Activated CD4-positive, alpha-beta memory T cell treated with anti-CD3 and anti-CD28 coated beads, Interleukin-2, amount 10 ng/mL, durations not matched to agents 7 days and 5 days (primary cell): ENCODE measurements at places on chromosomes 1 and 21.

DNA sequence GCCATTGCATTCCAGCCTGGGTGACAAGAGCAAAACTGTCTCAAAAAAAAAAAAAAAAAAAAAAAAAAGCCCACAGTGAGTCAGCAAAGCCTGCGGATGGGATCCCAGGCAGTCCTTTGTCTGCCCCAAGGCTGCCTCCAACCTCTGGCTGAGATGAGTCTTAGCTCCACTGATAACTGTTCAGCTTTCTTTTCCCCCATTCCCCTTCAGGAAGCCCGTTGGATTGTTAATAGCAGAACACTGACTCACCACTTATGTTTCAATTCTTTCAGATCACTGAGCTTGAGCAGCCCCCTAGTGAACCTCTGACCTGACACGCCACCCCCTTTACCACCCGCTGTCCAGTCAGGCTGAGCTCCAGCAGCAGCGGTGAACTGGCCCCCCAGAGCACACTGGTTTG, 57.5 kb downstream of the ERG start:
- DNase-seq: no peak

DNA sequence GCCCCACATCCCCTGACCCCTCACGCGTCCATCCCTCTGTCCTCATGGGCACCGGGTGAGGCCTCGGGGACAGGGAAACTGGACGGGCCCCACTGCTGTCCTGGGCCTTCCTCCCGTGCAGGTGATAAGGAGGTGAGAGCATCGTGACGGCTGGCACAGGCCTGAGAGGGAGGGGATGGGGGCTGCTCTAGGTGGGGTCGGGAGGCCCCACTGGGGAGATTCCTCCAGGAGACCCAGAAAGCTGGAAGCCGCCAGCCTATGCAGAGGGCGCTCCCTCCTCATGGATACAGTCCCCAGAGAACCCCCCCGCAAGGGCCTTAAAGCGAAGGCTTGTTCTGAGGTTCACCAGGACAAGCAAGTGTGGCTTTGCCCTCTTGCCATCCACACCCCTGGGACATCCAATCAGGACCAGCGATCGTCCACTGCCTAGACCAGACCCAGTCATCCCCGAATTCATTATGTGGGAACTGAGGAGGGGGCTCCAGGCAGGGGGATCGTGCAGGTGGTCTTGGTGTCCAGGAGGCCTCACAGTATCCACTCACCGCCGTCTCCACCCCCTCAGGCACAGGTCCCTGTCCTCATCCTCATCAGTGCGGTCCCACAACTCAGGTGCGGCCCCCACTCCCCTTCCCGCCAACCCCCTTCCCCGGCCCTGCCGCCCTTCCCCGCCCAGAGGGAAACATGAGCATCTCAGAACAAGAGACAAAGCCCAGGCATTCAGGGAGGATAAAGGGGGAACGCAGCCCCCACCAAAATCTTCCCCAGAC, 45.3 kb upstream of the COL18A1 start:
- DNase-seq: no peak

- DNase-seq: no peak
These were observed 14.2 kb upstream of the RGS4 start for GRCh38 chr1:163055005-163055404.

DNA sequence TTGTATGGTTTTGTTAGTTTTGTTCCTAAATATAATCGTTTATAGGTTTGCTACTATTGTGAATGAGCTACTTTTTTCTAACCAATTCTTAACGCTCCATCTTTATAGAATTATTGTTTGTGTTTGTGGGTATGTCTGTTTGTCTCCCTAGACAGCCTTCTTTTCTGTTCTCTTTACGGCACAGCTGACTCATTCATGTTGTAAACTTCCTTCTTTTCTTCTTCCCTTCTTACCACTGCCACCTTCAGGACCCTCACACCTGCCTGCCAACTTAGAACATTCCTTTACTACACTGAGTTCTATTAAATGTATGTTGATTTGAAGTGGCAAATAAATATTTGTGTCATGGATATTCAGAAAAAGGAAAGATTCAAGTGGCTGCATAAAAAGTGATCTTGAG, 29.1 kb downstream of the AK5 start:
- DNase-seq: no peak

GRCh38 chr1:20982316-20982715, 194.4 kb downstream of the EIF4G3 start:
- no peak for DNase-seq

GRCh38 chr1:205610036-205610435, 21.8 kb downstream of the ELK4 start:
- no peak for DNase-seq

DNA sequence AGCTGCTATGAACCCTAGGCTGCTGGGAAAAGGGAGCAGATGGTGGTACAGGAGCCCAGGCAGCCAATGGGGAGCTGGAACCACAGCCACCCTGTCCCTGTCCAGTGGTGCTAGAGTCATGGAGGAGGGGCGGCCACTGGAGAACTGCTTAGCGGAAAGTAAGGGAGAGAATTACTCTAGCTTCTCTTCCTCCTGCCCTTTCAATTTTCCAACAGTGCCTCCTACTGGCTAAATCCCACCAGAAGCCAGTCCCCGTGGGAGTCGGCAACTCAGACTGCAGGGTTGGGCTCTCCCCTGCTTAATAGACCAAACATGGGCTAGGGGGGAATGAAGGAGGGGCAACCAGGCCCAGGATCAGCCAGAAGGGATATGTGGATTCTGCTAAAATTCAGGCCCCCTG, 154.5 kb downstream of the ACTL8 start:
- no peak for DNase-seq

GRCh38 chr1:8632102-8632501, 185.3 kb downstream of the RERE start:
- no peak for DNase-seq

DNA sequence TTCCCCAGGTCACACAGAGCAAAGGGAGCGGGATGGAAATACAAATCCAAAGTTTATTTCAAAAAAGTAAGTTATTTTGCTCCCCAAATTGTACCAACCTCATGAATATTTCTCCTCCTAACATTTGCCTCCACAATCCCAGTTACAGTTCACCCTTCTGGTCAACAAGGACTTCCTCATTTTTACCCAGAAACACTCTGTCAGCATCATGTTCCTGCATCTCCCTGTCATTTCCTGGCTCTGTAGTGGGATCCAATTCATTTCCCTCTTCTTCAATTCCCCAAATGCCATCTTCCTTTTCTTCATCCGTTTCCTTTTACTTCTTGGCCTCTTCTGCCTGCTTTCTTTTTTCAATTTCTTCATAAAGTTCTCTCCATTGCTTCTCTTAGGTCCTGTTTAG, 32.0 kb upstream of the EPS15 start:
- DNase-seq: no peak

DNA sequence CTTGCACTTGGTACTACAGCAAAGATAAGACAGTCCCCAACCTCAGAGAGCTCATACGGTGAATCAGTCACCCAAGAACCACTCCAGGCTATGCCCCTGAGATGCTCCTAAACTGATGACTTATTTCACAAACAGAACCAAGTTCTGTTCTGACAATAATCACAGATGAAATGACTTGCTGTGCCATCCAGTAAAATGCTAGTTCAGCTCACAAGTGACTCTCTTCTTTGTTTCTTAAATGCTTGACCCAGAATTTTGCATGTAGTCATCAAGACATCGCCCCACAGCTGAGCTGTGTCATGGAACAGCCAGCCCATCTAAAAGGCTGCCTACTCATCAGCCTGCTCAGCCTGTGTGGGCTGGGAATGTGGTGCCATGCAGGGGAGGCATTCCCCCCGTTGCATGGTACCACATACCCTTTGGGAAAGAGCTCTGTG, 6.1 kb upstream of the SLC19A2 start:
- peak; percentile 24 for DNase-seq

DNA sequence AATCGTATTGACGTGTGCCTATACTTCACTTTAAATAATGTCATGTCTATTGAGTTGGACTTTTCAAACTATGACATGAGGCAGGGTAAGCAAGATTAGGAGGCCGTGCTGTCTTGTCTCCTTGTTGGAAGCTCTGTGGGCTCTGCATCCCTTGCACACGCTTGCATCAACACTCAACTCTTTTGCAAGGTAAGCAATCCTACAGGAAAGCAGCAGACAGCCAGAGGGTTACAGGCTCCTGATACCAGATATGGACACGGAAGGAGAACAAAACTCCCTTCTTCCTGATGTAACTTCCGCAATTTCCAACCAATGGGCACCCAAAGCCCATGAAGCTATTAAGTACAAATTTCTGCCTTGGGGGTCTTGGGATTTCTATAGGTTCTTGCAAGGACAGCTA, 1520.7 kb upstream of the B3GALT2 start:
- no peak for DNase-seq

DNA sequence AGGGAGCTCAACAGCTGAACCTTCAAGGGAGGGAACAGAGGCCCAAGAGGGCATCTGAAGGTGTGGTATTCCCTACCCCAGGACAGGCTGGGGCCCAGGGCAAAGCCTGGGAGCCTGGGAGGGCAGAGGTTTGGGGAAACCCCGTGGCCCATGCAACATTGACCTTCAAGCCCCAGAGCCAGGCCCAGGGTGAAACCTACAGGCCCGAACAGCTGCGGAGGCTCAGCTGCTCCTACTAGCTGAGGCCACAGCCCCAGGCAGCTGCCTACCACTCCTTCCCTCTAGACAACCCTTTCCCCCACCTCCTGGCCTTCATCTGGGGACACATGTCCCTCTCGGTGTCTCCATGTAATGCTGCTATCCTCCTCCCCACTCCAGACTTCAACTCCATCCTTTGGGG, 3.2 kb downstream of the LAD1 start:
- no peak for DNase-seq

DNA sequence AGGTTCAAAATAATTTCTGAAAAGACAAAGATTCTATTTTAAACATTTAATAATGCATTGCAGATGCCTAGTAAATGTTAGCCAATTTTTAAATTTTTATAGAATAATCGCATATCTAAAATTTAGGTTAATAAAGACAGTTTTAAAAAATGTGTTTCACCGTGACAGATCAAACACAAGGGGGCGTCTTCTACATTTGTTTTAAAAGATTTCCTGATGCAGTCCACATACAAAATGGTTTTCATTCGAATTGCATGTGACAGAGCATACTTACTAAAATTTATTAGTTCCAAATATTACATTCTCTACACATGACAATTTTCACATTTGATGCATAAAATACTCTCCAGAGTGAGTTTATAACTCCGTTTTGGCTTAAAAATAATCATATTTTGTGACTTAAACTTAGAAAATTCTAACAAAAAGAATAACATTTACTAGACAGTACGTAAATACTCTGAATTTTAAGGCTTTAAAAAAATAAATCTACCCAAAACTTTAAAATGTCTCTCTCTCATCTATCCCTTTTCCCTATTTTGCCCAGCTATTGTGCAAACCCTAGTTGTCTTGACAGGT, 75.5 kb downstream of the ADAMTS1 start:
- DNase-seq: no peak

GRCh38 chr1:205986861-205987260, 16.3 kb downstream of the RAB7B start:
- no peak for DNase-seq

- peak; percentile 46 for DNase-seq
These were observed 30.8 kb downstream of the MRPL37 start for GRCh38 chr1:54230507-54231339.

DNA sequence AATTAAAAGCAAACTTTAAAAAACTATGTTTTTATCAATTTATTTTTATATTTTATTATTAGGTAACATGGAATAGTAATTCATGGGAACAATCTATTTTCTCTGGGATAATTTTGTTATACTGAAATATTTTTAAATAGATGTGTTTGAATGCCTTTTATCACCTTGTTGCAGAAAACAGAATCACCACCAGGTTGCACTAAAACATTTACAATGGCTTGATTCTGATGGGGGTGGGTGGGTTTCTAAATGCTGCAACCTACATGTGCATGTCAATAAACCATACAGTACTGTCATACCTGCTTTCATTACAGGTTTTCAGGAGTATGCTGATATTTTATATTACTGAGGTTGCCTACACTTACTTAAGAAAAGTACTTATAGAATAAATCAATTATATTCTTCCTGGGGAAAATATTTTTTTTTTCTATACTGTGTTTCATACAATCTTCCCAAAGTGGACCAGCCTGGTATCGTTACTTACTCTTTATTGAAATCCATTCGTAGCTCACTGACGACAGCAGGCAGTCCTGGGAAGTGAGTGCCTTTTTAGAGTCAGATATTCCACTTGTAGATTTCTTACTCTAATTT, 132.8 kb downstream of the PTPRC start:
- no peak for DNase-seq

GRCh38 chr1:1291548-1292441, 11.6 kb downstream of the SCNN1D start:
- peak; percentile 72 for DNase-seq

DNA sequence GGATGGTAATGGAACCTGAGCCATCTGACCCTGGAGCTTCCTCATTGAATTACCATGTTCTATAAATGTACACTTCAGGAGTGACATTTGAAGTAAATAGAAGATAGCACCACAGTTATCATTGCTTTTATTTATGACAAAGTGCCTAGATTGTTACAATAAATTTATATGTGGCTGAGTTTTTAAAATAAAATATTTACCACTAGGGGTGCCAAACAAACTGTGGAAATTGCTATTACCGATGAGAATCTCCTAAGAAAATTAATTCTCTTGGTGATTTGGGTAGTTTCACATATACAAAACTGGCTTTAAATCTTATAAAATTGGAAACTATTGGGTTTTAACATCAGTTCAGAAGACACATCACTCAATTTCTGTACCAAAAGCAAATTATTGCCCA, 1.4 kb upstream of the TNR start:
- DNase-seq: no peak

GRCh38 chr1:52726265-52727113, at the start of gene ZYG11B:
ZYG11B (plus strand) TSS chr1:52726453; CDS start chr1:52726654, 201 bp downstream.
- peak; percentile 92 for DNase-seq

GRCh38 chr1:83872515-83872914, 126.4 kb downstream of the TTLL7 start:
- no peak for DNase-seq

GRCh38 chr21:44445145-44445812, 10.0 kb upstream of the LRRC3 start:
- DNase-seq: no peak

GRCh38 chr1:5751833-5752745, 240.1 kb downstream of the NPHP4 start:
- DNase-seq: no peak

GRCh38 chr1:64892576-64893573, 73.5 kb downstream of the JAK1 start:
- no peak for DNase-seq

DNA sequence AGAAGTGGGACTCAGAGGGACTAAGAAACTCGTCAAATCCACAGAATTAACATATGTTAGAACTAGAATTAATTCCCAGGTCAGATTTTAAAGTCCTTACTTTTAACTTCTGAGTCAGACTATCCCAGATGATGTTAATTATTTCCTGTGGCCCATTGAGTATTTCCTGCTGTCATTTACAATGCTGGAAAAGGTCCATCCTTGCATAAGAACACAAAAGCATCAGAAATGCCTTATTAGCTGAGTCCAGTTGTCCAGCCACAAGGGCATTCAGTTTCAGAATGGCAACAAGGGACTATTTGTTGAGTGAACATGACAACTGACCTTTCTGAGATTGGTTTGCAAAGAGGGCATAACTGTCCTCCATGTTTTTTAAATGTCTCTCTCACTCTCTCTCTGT, 16.5 kb upstream of the HIVEP3 start:
- no peak for DNase-seq
